ENCODE measurements at places on chromosomes 16 and 17.

DNA sequence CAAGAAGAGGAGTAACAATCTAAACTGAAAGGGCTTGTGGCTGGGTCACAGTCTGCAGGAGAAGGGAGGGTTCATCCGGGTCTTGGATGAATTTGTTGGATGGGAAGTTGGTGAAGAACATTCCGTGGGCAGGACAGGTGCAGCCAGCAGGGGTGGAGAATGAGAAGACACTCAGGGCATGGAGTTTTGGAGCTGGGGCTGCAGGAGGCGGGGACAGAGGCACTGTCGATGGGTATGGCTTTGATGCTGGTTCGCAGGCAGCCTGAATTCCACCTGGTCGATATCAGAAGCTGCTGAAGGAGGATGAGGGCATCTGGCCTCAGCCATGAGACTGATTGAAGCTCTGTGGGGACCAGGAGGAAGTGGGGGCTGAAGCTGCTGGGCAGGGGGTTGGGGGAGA, 36.1 kb upstream of the CBFA2T3 start:
- no peak overlapping the region for H3K4me3 ChIP-seq
- no peak overlapping the region for H3K27ac ChIP-seq
- H3K4me1 ChIP-seq: peaks cover 20% of the 10 kb centered on the region
- no peaks in the 10 kb centered on the region for H3K36me3 ChIP-seq

GRCh38 chr16:55225972-55226542, 97.9 kb upstream of the IRX6 start:
- H3K4me3 ChIP-seq: no peak overlapping the region
- H3K27ac ChIP-seq: no peak overlapping the region
- no peaks in the 10 kb centered on the region for H3K4me1 ChIP-seq
- no peaks in the 10 kb centered on the region for H3K36me3 ChIP-seq
- ATAC-seq: no peak
- H3K27me3 ChIP-seq: no peaks in the 10 kb centered on the region

- no peak overlapping the region for H3K4me3 ChIP-seq
- ATAC-seq: no peak
- peaks cover 30% of the 10 kb centered on the region for H3K27me3 ChIP-seq
- peaks cover under 1% of the 10 kb centered on the region for H3K4me1 ChIP-seq
Measured at GRCh38 chr16:69100071-69100691, 5.3 kb upstream of the HAS3 start.

- H3K36me3 ChIP-seq: no peaks in the 10 kb centered on the region
- peaks cover 9% of the 10 kb centered on the region for H3K4me1 ChIP-seq
- H3K27ac ChIP-seq: no peak overlapping the region
- ATAC-seq: no peak
Measured at GRCh38 chr16:78838276-78838675, 738.8 kb downstream of the WWOX start.

- no peak overlapping the region for H3K27ac ChIP-seq
- H3K36me3 ChIP-seq: peaks cover 6% of the 10 kb centered on the region
- no peaks in the 10 kb centered on the region for H3K27me3 ChIP-seq
- peaks cover under 1% of the 10 kb centered on the region for H3K4me1 ChIP-seq
- ATAC-seq: no peak
Measured at GRCh38 chr16:48492133-48492532, 106.9 kb upstream of the SIAH1 start.

- no peaks in the 10 kb centered on the region for H3K27me3 ChIP-seq
- no peak overlapping the region for H3K27ac ChIP-seq
- no peak for ATAC-seq
- H3K4me1 ChIP-seq: no peaks in the 10 kb centered on the region
- no peaks in the 10 kb centered on the region for H3K36me3 ChIP-seq
Measured at GRCh38 chr17:70629902-70630301, 460.6 kb downstream of the KCNJ2 start.

DNA sequence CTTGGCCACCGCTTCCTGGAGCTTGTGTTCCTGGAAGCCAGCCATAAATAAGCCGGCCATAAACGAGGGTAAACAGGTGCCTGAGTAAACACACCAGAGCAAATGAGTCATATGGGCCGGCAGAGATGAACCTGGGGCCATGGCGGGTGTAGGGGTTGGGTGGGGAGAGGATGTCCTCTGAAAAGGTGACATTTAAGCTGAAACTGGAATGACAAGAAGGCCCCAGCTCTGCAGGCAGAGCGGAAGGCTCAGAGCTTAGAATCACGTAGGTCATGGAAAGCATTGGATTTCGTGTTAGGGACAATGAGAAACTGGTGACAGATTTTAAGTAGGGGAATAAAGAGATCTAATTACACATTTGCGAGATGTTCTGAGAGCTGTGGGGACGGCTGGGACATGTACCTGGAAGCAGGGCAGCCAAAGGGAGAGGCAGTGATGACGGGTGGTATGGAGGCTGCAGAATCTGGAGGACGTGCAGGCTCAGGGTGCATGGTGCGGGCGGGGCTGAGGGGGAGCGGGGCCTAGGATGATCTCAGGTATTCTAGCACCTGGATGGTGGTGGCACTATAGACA, 8.1 kb upstream of the DNASE1 start:
- peaks cover 2% of the 10 kb centered on the region for H3K4me1 ChIP-seq
- no peak overlapping the region for H3K4me3 ChIP-seq

DNA sequence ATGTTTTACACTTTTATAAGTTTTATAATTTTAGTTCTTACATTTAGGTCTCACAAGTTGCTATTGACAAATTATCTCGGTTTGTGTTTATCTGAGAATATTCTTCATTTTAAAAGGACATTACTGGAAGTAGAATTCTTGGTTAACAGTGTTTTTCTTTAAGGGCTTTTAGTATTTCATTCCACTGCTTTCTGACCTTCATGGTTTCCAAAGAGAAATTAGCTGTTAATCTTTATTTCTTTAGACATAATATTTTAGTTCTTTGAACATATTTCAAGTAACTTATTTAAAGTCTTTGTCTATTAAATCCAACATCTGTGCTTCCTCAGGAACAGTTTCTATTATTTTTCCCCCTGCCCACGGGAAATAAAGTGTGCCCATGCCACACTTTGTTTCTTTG, 240.1 kb upstream of the AXIN2 start:
- no peaks in the 10 kb centered on the region for H3K36me3 ChIP-seq
- no peaks in the 10 kb centered on the region for H3K4me1 ChIP-seq
- ATAC-seq: no peak

DNA sequence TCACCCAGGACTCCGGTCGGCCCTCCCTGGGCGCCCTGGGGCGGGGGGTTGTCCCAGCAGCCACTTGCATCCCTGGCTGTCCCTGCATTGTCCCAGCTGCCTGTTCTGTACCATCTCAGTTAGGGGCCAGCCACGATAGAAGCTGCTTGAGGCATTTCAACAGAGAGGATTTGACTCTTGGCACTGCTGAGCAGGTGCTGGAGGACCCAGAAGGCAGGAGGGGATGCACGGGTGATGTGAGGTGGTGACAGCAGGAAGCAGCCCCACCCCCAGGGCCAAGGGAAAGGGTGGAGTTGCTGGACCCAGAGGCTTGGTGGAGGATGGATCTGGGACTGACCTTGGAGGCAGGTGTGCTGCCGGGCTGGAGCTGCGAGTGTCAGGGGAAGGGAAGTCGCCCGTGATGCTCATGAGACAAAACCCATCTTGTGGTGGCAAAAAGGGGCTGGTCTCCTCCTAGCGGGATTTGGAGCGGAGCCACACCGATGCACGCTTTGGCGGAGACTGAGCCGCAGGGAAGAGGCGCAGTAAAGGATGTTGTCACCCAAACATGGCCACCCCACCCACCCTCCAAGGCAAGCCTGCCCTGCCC, 188.0 kb upstream of the GSE1 start:
- peaks cover 55% of the 10 kb centered on the region for H3K27me3 ChIP-seq
- H3K36me3 ChIP-seq: no peaks in the 10 kb centered on the region
- no peak for ATAC-seq
- no peak overlapping the region for H3K27ac ChIP-seq
- peaks cover 6% of the 10 kb centered on the region for H3K4me1 ChIP-seq

GRCh38 chr16:30022887-30023286, at the start of gene C16orf92:
C16orf92 (plus strand) TSS chr16:30023198; CDS start chr16:30023341, 143 bp downstream.
- H3K4me1 ChIP-seq: peaks cover 21% of the 10 kb centered on the region
- no peak within 1 kb of the TSS for H3K4me3 ChIP-seq
- H3K27ac ChIP-seq: no peak within 1 kb of the TSS
- H3K27me3 ChIP-seq: peaks cover 43% of the 10 kb centered on the region

DNA sequence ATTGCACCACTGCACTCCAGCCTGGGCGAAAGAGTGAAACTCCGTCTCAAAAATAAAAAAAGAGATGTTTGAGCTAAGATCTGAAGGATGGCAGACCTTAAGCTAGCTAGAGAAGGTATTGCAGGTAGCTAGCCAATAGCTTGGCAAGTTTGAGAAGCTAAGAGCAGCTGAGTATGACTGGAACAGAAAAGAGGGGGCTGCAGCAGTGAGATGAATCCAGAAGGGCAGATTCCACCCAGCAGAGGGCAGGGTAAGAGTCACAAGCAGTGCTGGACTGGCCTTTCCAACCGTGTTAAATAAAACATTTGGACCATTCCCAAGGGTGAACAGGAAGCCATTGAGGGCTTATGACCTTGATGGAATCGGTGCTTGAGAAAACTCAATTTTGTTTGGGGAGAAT, 5.7 kb upstream of the PHAF1 start:
- no peak overlapping the region for H3K27ac ChIP-seq
- peaks cover 26% of the 10 kb centered on the region for H3K4me1 ChIP-seq
- ATAC-seq: no peak
- no peak overlapping the region for H3K4me3 ChIP-seq

DNA sequence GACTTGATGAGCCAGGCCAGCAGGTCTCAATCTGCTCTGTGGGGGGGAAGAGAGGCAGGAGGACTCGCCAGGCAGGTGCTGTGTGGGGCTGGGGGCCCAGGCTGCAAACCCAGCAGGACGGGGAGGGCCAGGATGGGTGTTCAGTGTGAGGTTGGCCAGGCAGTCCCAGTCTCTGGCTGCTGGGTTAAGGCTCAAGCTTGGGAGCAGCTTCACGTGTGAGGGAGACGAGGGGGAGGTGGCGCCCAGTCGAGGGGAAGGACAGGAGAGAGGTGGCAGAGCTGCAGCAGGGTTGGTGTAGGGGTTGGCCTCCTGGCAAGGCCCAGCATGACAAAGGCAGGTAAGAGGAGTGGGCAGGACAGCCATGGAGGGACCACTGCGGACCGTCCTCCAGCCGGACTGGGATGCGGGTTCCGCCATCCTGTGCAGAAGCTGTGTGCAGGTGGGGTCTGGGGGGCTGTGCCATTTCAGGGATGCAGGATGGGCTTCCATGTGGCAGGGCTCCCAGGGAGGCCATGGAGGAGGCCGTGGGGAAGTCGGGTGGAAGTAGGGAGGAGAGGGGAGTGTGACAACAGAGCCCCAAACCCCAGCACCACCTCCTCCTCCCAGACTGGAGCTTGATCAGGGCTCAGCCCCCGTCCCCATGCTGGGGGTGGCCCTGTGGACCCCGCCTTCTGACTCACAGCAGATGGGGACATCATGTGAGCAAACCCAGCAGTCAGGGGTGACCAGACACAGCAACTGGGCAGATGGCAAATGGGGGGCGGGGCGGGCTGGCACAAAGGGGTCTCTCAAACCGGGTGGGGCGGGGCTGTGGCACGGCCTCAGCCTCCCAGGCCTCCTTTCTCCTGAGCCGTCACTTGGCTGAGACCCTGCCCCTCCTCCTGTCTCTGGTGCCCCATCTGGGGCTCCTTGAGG, 2.8 kb downstream of the ADGRG1 start:
- ATAC-seq: no peak
- H3K4me1 ChIP-seq: peaks cover 9% of the 10 kb centered on the region
- H3K27me3 ChIP-seq: peaks cover 79% of the 10 kb centered on the region

DNA sequence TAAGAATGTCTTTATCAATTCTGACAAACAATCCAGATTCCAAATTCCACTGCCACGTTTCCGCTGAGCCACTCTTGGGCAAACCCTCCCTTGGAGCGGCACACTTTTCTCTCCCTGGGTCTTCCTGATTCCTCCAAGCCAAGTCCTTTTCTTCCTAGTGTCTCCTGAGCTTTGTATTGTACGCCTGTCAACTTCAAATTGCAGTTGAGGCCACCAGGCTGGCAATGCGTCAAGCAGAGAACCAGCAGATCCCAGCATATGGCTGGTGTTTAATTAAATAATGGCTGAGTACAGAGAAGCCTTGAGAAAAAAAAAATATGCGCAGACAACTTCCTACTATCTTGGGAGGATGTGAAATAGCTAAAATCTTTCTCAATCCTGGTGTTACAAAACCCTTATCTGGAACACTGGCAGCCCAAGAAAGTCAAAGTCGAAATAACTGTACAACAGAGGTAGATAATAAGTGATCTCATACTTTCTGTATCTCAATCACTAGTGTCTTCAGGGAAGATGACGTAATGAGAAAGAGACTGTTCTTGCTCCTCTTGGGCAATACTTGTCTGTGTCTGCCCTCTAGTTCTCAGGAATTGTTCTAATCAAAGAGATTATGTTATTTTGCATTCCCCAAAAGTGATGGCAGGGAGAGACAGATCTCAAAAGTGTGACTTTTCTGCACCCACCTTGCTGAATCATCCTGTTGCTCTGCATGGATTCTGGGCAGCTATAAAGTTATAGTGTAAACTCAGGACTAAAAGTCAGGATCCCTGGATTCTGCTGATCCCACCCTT, 15.0 kb downstream of the SMIM36 start:
- H3K4me3 ChIP-seq: no peak overlapping the region
- H3K27me3 ChIP-seq: peaks cover 16% of the 10 kb centered on the region
- no peaks in the 10 kb centered on the region for H3K36me3 ChIP-seq
- ATAC-seq: no peak
- no peaks in the 10 kb centered on the region for H3K4me1 ChIP-seq

DNA sequence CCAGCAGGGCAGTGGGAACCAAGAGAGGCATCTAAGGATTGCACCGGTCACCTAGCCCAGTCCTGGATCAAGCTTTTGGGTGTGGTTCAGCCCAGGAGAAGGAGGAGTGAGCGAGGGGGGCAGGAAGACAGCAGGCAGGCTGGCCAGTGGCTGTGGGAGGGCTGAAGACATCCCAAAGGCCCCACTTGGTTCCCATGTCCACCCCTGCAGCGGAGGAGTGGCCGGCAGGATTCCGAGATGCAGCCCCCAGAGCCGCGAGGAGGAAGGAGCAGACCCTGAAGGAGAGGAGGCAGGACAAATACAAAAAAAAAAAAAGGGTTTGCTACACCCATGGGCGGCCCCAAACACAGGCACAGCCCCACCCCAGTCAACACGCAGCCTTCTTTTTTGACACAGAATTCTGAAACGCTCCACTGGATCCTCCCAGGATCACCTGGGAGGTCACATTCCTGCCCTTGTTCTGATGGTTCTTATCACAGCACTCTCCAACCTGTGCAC, 1.1 kb upstream of the SLC47A2 start:
- peaks cover 5% of the 10 kb centered on the region for H3K4me1 ChIP-seq
- ATAC-seq: no peak
- H3K4me3 ChIP-seq: no peak overlapping the region
- H3K27ac ChIP-seq: no peak overlapping the region

DNA sequence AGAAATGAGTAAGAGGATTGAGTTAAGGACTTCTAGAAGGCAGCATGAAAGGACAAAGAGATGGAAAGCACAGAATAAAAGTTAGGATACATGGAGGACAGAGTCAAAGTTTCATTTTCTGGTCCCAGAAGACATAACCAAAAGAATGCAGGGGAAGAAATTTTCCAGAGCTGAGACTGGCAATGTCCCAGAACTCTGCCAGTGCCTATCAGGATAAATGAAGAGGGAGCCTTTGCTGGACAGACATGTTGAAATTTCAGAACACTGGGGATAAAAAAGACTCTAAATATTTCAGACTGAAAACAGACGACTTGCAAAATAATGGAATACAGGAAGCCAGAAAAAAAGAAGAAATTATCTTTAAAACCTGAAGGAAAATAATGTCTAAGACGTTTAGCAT, 55.7 kb downstream of the NT5M start:
- no peak overlapping the region for H3K4me3 ChIP-seq
- peaks cover 57% of the 10 kb centered on the region for H3K27me3 ChIP-seq
- no peaks in the 10 kb centered on the region for H3K4me1 ChIP-seq
- ATAC-seq: no peak
- H3K36me3 ChIP-seq: no peaks in the 10 kb centered on the region
